Left ventricle myocardium inferior (tissue), 1 donor: ENCODE measurements at places on chromosomes 2 and 18.

DNA sequence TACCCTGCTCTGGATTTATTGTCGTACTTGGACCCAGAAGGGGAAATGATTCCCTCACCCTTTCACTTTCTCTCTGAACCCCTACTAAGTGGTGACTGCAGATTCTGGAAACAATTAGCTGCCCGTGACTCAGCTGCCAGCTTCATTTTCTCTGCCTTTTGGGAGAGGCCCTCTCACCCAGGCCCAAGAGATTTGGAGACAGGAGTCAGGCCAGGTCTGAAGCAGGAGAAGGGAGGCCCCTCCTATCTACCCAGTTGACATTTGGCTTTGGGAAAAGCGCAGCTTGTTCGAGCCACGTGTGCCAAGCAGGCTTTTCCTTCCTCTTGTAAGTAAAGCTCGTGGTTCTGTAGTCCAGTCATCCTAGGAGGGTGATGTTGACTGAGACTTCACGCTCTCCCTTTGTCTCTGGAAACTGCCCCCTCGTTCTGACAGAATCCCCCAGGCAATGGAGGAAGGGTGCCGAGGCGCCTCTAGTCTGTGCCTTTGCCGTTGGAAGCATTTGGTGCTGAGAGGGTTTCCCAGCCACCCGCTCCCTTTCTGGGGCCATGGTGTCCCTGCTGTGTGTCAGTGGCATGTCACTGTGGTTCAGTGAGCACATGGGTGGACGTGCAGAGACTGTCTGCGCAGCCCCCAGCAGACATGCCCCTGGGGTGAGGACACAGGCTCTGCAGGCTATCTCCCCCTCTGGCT, 8.6 kb downstream of the OXER1 start:
- H3K4me1 ChIP-seq, result peaks cover 28% of the 10 kb centered on the region
- DNase-seq, result no peak
- no peak overlapping the region for H3K4me3 ChIP-seq
- no peaks in the 10 kb centered on the region for H3K27me3 ChIP-seq

- DNase-seq, result no peak
- H3K36me3 ChIP-seq, result peaks cover 87% of the 10 kb centered on the region
Observed at GRCh38 chr2:667332-667999, 9.7 kb downstream of the TMEM18 start.

DNA sequence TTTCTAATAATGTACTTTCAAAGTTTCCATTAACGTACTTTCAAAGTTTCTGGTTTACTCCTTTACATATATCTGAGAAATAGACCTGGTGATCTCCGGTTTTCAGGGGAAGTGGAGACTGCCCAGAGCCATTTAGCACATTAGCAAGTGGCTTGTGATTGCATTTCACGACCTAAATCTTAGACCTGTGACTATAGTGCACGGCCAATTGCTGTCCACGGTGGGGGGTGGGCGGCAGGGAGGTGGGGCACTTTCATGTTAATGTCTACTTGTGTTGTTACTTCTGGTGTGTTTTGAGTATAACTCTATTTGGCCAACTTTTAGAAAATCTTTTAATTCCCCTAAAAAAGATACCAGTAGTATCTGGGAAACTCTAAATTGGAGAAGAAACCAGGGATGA, 11.3 kb downstream of the GATA6 start:
- peak overlapping the region; percentile 99 for H3K4me3 ChIP-seq
- peaks cover 59% of the 10 kb centered on the region for H3K36me3 ChIP-seq
- peak overlapping the region; percentile 100 for H3K27ac ChIP-seq
- no peaks in the 10 kb centered on the region for H3K27me3 ChIP-seq
- no peak for DNase-seq
- H3K4me1 ChIP-seq, result peaks cover 92% of the 10 kb centered on the region

- no peaks in the 10 kb centered on the region for H3K4me1 ChIP-seq
- H3K36me3 ChIP-seq, result no peaks in the 10 kb centered on the region
- peak overlapping the region; percentile 9 for H3K27ac ChIP-seq
- H3K27me3 ChIP-seq, result peaks cover 25% of the 10 kb centered on the region
- H3K4me3 ChIP-seq, result no peak overlapping the region
- DNase-seq, result peak; percentile 24
Observed at GRCh38 chr18:77461062-77461688, 211.5 kb downstream of the GALR1 start.

DNA sequence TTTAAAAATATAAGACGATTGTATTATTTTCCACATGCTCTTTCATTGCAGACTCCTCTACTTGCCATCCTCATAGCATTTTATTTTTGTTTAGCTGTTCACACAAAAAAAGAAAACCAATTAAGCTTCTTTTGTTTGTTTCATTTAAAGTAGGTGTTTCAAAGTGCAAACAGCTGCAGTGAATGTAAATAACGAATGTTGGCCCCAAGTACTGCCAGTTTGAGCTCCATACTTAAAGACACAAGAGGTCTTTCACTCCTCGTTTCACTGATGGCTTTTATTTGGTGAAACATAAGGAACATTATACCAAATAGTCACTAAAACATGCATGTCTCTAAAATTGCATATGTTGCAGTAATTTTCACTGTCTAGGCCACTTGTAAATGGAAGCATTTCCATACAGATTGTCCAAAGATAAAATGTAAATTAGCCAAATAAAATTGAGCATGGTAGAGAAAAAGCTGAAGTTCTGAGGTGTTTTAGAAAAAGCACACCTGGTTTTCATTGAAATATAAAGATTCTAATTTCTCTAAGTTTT, 253.4 kb downstream of the TMX3 start:
- no peak for DNase-seq
- no peaks in the 10 kb centered on the region for H3K4me1 ChIP-seq
- H3K4me3 ChIP-seq, result no peak overlapping the region
- no peak overlapping the region for H3K27ac ChIP-seq
- no peaks in the 10 kb centered on the region for H3K36me3 ChIP-seq

- H3K4me3 ChIP-seq, result peak overlapping the region; percentile 55
- H3K27me3 ChIP-seq, result peaks cover 51% of the 10 kb centered on the region
- peaks cover 8% of the 10 kb centered on the region for H3K4me1 ChIP-seq
- H3K27ac ChIP-seq, result no peak overlapping the region
Observed at GRCh38 chr2:132009874-132010521, 151.8 kb downstream of the ANKRD30BL start.

DNA sequence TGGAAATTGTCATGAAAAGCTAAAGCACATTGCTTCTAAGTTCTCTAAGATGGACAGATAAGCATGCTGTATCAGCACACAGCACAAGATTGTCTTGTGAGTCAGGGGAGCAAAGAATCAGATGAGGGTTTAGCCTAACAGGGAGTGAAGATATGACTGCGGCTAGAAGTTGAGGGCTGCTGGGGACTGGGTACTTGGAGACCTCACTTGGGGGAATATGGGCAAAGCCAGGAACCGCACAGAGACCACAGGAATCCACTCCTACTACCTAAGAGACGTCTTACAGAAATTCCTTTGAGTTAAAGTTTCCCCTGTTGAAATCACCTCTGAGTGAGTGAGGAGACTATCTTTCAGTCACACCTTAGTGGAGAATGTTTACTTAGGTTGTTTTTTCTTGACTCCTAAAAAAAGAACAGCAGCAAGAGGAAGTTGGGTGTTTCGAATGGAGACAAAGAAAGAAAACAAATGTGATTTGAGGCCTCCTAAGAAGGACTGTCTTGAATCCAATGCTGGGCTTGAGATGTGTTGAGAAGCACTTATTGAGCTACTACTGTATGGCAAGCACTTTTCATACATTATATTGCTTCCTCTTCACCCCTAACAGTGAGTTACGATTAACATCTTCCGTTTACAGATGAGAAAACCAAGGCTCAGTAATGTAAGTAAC, 100.7 kb downstream of the ANKRD44 start:
- no peaks in the 10 kb centered on the region for H3K36me3 ChIP-seq
- no peak for DNase-seq
- no peaks in the 10 kb centered on the region for H3K27me3 ChIP-seq
- H3K4me1 ChIP-seq, result peaks cover 43% of the 10 kb centered on the region

GRCh38 chr2:195468771-195469170, 188.3 kb upstream of the SLC39A10 start:
- H3K36me3 ChIP-seq, result no peaks in the 10 kb centered on the region
- DNase-seq, result no peak
- H3K27ac ChIP-seq, result no peak overlapping the region
- no peak overlapping the region for H3K4me3 ChIP-seq
- no peaks in the 10 kb centered on the region for H3K4me1 ChIP-seq
- no peaks in the 10 kb centered on the region for H3K27me3 ChIP-seq

- no peak for DNase-seq
- no peak overlapping the region for H3K27ac ChIP-seq
- H3K4me1 ChIP-seq, result peaks cover 8% of the 10 kb centered on the region
Observed at GRCh38 chr18:50359806-50360205, 15.0 kb upstream of the SKA1 start.

DNA sequence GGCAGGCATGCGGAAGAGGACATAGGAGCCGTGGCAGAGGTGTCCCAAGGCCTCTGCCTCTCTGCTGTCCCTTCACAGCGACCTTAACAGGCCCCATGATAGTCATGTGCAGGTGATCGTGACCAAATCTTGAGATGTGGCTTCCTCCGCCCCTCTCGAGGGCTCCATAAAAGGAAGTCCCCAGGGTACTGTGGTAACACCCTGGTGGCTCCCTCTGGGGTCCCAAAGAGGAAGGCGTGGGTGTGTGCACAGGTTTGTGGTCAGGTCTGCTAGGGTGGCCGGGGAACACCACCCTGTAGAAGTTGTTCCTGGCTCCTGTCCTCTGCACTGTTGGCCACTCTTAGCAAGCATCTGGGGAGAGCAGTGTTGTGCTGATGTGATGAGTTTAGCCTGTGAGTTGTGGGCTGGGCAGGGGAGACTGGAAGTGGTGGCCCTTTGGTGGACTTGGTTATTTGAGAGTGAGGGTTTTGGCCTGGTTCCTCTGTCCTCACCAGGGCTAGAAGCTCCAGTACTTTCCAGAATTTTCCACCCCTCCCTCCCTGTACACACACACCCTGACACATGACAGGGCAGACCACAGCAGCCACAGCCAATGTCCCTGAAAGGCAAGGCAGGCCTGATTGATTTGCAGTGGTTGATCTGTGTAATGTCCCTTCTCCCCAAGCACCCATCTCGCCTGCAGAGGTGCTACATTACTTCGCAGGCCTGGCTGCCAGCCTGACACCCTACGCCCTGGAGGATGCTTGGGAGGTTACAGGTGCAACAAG, 68.9 kb upstream of the BOD1L2 start:
- no peak overlapping the region for H3K27ac ChIP-seq
- peaks cover 68% of the 10 kb centered on the region for H3K27me3 ChIP-seq
- no peak for DNase-seq
- H3K4me1 ChIP-seq, result no peaks in the 10 kb centered on the region
- no peak overlapping the region for H3K4me3 ChIP-seq

- H3K4me1 ChIP-seq, result peaks cover 79% of the 10 kb centered on the region
- peaks cover 4% of the 10 kb centered on the region for H3K36me3 ChIP-seq
- H3K27me3 ChIP-seq, result no peaks in the 10 kb centered on the region
- peak overlapping the region; percentile 69 for H3K27ac ChIP-seq
Observed at GRCh38 chr2:196290569-196290968, 119.2 kb upstream of the STK17B start.

- H3K27me3 ChIP-seq, result no peaks in the 10 kb centered on the region
- no peak overlapping the region for H3K27ac ChIP-seq
- no peaks in the 10 kb centered on the region for H3K4me1 ChIP-seq
- H3K36me3 ChIP-seq, result no peaks in the 10 kb centered on the region
- no peak for DNase-seq
Observed at GRCh38 chr2:13413989-13414388, 697.3 kb downstream of the TRIB2 start.

DNA sequence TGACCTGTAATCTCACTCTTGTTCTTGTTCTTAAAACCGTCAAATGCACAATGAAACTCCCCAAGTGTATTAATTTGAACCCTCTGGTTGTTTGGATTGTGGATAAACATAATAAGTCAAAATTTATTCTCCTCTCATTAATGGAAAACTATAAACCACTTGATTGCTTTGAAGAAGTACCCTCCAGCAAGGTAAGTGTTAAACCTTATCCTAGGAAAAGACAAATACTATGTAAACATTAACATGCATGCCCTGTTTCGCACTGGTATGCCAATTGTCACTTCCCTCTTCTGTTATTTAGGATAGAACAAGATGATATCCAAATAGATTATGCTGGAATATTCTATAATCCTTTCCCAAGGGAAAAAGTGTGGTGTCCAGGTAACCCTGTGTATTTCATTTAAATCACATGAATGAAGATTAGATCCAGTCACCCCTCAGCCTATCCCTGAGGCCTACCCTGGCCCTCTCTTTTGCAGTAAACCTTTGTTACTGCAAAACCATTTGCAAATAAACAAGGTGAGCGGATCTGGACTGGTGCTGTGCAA, 1.3 kb downstream of the ADI1 start:
- no peak for DNase-seq
- peaks cover 16% of the 10 kb centered on the region for H3K36me3 ChIP-seq
